ENCODE measurements at places on chromosomes 4 and X. TPM values are rescaled to one million over a fixed set of nuclear protein-coding genes. Genes with fewer than 3 reads are reported as not detected.

The AFM gene
- not detected for total RNA-seq

The ADH7 gene
- not detected for total RNA-seq

The ZNF827 gene
- 2.9 TPM for total RNA-seq

The ASB12 gene
- not detected for total RNA-seq

The CT45A3 gene
- 0.15 TPM for total RNA-seq
